ENCODE measurements at places on chromosomes 5 and 9.

DNA sequence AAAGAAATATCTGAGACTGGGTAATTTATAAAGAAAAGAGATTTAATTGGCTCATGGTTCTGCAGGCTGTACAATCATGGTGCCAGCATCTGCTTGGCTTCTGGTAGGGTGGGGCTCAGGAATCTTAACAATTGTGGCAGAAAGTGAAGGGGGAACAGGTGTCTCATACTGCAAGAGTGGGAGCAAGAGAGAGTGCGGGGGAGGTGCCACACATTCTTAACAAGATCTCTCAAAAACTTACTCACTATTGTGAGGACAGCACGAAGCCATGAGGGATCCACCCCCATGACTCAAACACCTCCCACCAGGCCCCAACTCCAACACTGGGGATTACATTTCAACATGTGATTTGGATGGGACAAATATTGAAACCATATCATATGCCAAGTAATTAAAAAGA is 70.1 kb upstream of the PANK3 start:
- no peak for DNase-seq

DNA sequence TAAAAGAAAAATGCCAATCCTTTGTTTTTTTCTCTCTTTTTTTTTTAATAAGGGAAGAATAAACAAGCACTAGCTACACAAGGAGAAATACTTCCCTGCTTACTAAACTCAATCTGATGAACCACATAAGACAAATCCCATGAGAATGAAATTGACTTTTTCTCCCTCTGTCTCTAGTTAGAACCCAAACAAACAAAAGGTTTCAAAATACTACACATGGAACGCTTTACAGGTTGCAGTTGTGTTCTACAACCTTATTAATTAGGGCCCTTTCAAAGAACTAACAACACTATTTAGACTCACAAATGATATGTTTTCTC is 124.5 kb downstream of the PDE4D start:
- no peak for DNase-seq

- no peak for DNase-seq
Measured at GRCh38 chr5:126486332-126486731, 63.1 kb downstream of the GRAMD2B start.

DNA sequence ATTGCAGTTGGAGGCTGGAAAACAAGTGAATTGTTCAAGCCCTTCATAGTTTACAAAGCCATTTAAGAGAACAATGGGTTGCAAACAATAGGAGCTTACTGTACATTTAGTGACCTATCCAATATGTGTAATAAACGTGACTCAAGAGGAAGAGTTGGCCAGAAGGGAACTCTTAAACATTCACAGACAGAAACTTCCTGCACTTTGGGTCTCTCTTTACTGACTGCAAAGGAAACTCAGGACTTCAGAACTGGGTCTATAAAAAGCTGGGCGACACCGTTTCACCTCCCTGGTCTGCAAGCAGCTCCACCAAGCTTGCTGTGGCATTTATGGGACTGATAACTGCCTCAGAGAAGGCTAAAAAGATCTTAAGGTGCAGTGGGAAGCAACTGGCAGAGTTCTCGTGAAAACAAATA is 48.7 kb upstream of the SPATA31D4 start:
- no peak for DNase-seq

- DNase-seq = no peak
Measured at GRCh38 chr5:79173626-79174025, 62.0 kb downstream of the BHMT start.

GRCh38 chr5:147658293-147658932 is 124.1 kb downstream of the JAKMIP2 start:
- DNase-seq = no peak

GRCh38 chr5:19140276-19140675 is 847.7 kb downstream of the CDH18 start:
- DNase-seq = no peak

DNA sequence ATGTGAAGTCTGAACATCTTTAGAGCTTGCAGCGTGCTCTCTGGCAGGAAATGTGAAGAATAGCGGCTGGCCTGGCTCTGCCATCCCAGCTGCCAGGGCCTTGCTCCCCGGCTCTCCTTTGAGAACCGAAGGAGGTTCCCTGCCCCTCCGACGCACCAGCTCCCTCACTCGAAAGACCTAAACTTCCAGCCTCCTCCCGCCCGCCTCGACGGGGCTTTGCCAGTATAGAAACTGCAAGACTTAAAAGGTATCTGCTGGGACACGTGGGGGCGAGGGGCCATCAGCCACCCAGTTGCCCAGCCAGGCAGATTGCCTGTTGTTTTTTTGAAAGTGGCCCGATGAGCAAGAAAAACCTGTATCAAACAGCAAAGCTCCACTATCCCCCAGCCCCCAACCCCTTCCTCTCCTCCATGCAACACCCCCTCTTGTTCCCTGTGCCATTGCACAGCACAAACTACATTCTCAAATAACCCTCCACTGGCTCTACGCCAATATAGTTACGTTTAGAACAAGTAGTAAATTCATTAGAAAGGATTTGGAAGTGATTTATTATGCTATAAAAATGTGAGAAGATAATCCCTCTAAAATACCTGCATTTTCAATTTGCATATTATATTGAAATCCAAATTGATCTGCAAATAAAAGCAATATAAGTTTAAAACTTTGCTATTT is 331.9 kb downstream of the MED10 start:
- DNase-seq = no peak

DNA sequence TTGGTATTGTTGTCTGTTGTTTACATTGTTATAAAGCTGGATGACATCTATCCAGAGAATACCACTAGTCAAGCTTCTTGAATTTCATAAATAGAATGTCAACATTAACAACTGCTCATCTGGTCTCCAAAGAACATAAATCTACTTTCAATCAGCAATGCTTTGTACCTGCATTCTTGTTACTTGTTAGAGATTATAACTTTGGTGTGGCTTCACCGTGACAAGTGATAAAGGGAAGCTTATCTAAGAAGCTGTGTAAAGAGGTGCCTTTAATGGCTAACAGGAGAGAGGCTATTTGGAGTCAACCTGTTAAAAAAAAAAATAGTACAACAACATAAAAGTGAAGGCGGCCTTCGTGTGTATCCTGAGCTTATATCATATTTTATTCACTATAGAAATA is 41.8 kb downstream of the MUSK start:
- no peak for DNase-seq

DNA sequence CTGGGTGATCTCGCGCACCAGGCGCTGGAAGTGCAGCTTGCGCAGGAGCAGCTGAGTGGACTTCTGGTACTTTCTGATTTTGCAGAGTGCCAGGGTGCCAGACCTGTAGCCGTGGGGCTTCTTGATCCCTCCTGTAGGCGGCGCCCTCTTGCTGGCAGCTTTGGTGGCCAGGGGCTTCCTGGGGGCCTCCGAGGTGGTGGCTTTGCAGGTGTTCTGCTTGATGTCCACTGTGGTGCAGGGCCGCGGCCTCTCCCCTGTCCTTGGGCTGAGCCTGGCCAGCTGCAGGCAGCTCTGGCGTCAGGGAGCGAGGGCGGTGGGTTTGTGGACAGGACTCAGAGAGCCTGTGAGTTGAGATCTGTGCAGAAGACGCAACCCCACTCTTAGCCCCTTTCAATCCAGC is 36.1 kb downstream of the TAF11L14 start:
- no peak for DNase-seq

DNA sequence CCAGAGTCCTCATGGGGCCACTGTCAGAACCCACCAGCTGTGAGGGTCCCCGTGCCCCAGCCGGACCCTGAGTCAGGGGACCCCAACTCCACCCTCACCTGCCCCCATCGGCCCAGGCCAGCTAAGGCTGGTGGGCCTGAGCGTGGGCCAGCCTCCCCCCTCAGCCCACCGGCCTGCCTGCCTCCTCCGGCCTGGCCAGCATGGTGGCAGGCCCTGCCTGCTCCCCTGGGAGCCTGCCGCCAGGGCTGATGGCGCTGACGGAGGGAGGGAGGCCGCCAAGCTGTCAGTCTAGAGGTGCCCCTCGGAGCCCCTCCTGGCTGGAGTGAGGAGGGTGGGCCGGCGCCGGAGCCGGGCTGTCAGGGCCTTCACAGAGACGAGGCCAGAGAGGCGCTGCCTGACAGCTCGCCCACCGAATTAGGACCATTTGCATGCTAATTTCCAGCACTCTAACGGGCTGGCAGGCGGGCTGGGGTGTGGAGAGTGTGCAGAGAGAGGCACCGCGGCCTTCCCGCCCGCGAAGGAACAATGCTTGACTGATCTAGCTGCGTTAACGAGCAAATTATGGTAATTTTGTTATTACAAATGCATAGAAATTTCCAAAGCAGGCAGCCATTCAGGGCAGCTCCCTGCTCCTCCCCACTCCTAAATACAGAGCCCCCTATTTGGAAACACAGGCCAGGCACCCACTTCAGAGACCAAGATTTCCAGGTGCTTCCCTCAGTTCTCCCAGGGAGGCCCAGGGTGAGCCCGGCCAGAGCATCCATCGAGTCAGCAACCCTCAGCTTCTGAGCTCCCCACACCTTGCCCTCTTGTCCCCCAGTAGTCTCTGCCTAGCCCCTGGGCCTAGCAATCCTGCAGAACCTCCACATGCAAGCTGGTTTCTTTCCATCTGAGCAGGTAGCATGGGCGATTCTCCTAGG is 169.3 kb downstream of the PAX5 start:
- DNase-seq = no peak

- DNase-seq = no peak
Measured at GRCh38 chr5:128534726-128535125, 3.3 kb downstream of the FBN2 start.

DNA sequence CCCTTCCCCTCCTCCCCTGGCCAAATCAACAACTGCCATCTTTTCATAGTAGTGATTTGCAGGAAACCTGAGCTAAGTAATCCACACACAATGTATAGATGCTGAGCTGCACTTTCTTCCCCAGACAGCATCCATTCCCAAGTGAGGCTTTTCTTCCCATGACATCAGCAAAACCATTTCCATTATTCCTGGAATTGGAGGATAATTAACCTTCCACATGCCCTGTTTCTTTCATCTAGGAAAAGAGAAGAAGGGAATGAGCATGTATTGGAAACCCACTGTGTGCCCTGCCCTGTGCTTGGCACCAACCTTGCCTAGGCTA is 268.0 kb downstream of the ZSWIM6 start:
- DNase-seq = no peak

GRCh38 chr5:113378081-113378480 is 56.7 kb downstream of the TSSK1B start:
- DNase-seq = no peak

GRCh38 chr5:100779669-100780375 is 123.3 kb downstream of the ST8SIA4 start:
- DNase-seq = no peak

- no peak for DNase-seq
Measured at GRCh38 chr5:34034534-34035327, 8.3 kb downstream of the C1QTNF3 start.

DNA sequence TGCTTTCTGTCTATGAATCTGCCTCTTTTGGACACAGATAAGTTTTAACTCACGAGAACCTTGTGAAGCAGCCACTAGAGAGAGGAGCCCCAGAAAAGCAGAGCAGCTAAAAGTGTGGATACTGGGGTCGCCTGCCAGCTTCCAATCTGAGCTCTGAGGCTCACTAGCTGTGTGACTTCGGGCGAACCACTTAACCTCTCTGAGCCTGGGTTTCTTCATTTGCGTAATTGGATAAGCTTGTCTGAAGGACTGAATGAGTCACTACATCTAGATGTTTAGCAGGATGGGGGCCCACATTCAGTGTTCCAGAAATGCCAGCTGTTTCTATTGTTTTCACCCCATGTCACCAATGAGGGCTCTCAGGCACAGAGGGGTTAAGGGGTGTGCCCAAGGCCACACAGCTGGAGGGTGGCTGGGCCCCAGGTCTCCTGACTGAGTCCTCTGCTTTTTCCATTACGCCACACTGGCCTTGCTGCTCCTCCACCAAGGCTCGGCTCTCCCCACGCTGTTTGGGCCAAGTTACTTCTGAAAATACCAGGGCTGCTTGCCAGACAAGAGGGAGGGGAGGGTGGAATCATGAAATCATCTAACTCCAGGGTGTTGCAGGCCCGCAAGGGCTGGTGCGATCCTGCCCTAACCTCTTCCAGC is 36.2 kb downstream of the SH3PXD2B start:
- no peak for DNase-seq

DNA sequence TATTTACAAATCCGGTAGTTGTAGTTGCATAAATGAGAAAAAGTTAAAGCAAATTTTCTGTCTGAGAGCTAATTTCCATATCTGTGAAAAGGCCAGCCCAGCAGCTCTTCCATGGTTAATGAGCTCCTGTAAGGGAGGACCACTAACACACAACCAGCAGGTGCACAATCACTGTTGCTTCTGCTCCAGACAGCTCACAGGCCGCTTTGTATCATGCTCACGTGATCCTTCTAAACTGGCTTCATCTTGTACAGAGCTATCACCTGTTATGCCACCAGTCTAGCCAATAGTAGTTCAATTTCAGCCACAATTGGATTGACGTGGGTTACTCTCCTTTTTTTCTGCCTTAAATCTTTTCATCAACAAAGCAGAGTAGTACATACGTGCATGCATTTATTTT is 38.3 kb upstream of the FBXL17 start:
- no peak for DNase-seq

DNA sequence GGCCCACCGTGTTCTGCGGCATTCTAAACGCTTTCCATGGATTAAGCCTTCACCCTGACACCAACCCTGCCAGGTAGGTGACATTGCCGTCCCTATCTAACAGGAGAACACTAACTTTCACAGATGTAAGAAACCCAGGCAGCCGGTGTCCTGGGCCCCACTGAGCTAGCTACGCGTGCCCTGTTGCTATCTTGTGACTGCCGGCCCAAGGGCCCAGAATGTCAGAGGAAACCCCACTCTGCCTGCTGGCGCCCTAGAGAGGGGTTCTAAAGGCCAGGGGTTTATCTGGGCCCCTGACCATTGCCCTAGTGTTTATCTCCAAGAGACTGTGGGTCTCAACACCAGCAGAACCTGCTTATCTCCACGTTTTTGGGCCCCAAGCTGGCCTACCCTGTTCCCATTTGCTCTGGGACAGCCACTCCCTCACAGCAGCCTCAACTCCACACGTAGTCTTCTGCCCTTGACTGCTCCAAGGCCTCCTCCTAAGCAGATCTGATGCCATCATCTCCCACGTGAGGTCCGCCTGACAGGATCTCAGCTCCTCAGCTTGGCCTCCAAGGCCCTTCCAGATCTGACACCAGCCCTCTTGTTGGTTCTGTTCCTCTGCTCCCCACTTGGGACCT is 18.1 kb upstream of the ZBTB34 start:
- no peak for DNase-seq

DNA sequence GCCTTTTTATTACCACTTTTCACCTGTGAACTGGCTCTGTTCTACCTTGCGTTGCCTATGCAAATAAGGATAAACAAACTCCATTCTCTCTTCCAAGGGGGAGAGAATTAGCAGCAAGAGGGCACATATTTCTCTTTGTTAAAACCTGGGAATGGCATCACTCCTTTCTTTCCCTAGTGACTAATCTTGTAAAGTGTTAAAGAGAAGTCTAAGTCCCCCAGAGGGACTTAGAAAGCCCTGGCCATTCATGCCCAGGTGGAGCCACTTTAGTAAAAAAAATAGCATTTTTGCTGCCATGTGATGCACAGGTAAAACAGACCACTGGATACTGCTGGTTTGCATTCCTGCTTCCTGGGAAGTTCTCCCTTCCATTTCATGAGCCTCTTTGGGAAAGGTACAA is 148.4 kb downstream of the MAN2A1 start:
- no peak for DNase-seq

Data from activated CD4-positive, alpha-beta T cell treated with anti-CD3 and anti-CD28 coated beads, Interleukin-2, amount 50 U/mL, for 4 hours (primary cell).